ENCODE measurements at places on chromosomes 3 and 15. TPM values are rescaled to one million over a fixed set of nuclear protein-coding genes. Genes with fewer than 3 reads are reported as not detected.

DNA sequence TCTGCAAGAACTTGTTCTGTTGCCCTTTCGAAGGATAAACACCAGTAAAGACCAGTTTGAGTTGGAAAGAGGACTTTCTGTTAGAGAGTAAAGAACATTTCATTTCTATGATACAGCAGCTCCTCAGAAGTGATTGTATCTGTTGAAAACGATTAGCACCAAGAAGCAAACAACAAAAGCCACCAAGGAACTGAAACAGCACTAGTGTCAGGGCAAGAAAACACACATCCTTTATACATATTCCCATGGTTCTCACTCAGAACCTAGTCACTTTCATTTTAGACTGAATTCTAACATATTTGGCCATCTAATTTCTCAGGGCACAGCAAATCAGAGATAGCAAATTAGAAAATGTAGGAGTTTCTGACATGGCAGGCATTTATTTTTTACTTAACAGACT lies 116.1 kb downstream of the ATP1B3 start:
- DNase-seq = no peak

DNA sequence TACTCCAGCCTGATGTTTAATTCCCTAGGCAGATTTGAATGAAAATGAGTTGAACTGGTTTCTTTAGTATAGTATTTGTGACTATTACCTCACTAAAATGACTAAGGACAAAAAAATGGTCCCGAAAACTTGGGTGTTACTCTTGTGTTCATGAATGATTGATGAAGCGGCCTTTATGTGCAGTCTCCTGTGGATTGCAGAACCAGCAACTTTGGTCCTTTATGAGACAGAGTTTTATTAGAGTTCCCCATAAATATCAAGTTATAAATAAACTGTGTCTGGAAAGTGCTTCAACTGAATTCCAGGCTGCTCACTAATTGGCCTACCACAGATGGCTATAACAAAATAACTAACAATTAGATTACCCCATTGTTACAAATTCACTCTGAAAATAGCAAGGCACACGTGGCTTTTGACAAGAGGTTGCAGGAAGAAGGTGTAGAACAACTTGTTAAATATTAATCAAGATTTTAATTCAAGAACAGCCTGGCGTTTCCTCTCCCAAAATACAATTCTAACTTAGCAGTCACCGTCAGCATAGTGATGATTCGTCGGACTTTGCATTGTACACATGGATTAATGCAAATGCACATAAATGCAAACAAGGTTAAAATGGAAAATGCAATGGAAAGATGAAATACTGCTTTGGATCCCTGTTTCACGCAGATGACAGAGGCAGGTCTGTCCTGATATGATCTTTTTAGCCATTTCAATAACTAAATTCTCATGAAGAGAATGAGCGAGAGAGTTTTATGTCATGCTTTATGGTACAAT lies 567.3 kb upstream of the ZNF717 start:
- DNase-seq = no peak

DNA sequence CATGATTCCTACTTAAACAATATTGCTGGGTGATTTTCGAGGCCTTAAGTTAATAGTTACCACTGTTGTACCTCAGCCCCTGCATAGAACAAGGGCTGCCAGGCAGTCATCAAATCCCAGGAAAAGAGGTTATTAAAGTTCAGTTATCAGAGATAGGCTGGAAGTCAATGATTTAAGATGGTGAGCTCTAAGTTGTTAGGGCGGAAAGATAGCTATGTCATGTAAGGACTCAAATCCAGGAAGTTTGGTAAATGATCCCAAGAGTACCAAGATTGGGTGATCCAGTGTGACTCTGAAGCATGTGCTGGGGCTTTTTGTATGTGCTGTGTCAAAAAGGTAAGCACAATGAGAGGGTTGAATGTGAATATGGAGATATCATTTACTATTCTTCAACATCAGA lies 287.9 kb downstream of the NLGN1 start:
- DNase-seq = no peak

GRCh38 chr15:75750261-75751050 lies 37.8 kb upstream of the CSPG4 start:
- no peak for DNase-seq

- DNase-seq = no peak
Observed at GRCh38 chr3:187041362-187042307, 97.7 kb downstream of the RPL39L start.

DNA sequence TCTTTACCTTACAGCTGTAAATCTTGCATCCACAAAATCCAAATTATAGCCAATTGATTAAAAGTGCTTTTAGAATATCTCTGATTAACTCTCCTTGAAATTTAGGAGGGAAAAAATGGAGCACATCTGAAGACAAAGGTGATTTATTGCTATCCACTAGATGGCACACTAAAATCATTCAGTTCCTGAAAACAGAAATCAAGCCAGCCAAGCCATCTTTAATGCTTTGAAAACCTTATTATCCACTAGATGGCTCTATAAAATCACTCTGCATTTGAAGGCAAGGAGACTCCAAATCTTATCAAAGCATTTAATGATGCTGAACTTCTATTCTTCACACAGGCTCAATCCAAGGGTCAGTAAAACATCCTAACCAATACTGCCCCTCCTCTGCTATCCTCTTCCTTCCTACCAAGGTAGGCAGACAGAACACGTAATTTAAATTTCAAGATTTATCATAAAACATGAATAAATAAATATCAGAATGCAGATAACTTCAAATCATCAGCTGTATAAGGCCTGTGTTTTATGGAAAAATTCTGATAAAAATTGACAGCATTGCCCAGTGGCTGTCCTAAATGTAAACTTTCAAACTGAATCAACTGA lies 48.4 kb downstream of the GOLIM4 start:
- peak; percentile 55 for DNase-seq

DNA sequence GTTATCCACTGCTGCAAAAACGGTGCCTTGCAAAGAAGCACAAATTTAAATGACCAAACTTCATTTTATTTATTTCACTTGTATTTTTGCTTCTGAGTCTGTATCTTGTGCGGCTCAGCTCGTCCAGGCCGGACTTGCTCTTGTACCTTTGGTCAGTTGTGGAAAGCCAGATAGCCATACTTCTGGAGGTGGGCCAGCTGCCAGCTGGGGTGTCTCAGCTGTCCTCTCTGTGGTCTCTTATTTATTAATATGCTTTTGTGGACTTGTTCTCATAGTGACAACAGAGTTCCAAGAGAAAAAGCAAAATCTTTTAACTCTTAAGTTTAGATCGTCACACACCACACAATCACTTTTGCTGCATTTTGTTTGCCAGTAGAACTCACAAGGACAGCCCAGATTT lies 87.7 kb downstream of the IL1RAP start:
- DNase-seq = no peak

Gene TJP1
- 72.7 TPM for polyA plus RNA-seq

Gene CLRN1
- polyA plus RNA-seq = not detected

Gene IQCH
- polyA plus RNA-seq = 0.95 TPM

Measured in AG04450 (cell line).